ENCODE measurements at places on chromosomes 6 and 20. TPM values are rescaled to one million over a fixed set of nuclear protein-coding genes. Genes with fewer than 3 reads are reported as not detected.

DNA sequence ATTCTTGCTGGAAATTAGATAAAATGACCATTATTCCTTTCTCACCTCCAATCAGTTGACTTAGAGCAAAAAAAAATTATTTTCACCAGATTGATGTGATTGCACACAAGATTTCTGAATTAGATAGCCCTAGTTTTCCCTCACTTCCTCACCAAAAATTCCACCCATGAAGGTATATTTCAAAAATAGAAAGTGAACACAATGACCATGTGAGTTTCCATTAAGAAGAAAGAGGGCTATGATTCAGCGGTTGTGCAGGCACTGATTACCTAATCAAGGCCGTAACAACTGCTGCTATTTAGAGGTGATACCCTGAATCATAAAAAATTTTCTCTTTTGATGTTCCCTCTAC, 19.5 kb upstream of the RALGAPA2 start:
- DNase-seq = no peak
- H3K4me3 ChIP-seq = no peak overlapping the region
- H3K27ac ChIP-seq = no peak overlapping the region
- peaks cover 8% of the 10 kb centered on the region for H3K4me1 ChIP-seq

- H3K27me3 ChIP-seq = no peaks in the 10 kb centered on the region
- no peaks in the 10 kb centered on the region for H3K36me3 ChIP-seq
- DNase-seq = no peak
Observed at GRCh38 chr6:132058975-132059374, 107.8 kb upstream of the CCN2 start.

DNA sequence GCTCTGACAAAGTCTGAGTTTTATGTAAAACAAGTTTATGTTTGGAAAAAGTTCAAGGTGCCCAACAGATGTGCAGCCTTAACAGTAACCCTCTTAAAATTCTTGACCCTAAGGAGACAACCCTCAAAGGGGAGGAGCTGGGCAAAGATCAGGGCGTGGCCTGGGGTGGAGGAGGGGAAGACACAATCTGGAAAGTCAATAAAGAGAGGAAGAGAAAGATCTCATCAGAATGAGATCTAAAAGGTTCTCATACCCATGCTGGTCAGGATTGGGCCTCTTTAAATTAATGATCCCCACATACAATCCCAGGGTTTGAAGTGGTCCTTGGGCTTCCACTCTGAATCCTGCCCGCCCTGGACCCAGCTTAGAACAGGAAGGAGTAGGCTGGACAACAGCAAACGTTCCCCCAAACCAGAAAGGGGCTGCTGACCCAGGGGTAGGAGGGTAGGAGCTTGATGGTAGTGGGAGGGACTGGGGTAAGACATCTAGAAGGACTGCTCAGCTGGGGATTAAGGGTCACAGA, 33.0 kb downstream of the FOXP4 start:
- peaks cover 9% of the 10 kb centered on the region for H3K4me1 ChIP-seq
- no peaks in the 10 kb centered on the region for H3K27me3 ChIP-seq
- H3K4me3 ChIP-seq = no peak overlapping the region
- no peaks in the 10 kb centered on the region for H3K36me3 ChIP-seq

DNA sequence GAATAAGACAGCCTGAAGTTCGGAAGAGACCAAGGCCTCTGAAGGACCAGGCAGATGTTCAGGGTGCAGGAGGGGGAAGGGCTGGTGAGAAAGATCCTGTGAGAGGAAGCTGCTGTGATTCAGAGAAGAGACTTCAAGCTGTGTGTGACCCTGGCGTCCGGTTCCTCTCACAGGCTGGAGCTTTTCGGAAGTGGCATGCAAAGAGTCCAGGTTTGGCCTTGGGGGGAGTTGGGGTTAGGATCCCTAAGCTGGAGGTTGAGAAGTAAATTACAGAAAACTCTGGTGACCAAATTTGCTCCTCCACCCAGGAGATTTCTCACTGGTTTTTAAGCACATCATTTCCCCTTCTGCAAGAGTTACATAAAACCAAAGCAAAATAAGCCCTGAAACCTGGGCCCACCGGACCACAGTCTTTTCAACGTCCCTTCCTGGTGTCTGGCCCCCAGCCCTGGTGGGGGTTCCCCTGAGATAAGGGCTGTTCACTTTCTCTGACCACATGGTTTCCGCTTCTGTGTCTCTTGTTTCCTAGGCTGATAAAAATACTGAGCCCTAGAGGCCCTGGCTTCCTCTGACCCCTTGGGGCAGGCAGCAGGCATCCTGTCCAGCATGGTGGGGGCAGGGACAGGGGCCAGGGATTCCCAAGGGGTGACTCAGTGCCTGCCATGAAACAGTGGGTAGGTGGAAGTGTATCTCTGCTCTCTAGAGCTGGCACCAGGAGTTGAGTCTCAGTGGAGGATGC, 12.0 kb upstream of the LTA start:
- peaks cover 99% of the 10 kb centered on the region for H3K4me1 ChIP-seq
- peak overlapping the region; percentile 25 for H3K4me3 ChIP-seq
- H3K27me3 ChIP-seq = no peaks in the 10 kb centered on the region
- peak; percentile 94 for DNase-seq
- peak overlapping the region; percentile 92 for H3K27ac ChIP-seq

GRCh38 chr6:130671119-130671518, 156.1 kb upstream of the SMLR1 start:
- no peak overlapping the region for H3K27ac ChIP-seq
- H3K4me1 ChIP-seq = no peaks in the 10 kb centered on the region
- no peak for DNase-seq
- H3K36me3 ChIP-seq = no peaks in the 10 kb centered on the region
- no peak overlapping the region for H3K4me3 ChIP-seq

- DNase-seq = peak; percentile 89
- H3K4me3 ChIP-seq = peak overlapping the region; percentile 85
- H3K27ac ChIP-seq = peak overlapping the region; percentile 94
- peaks cover 18% of the 10 kb centered on the region for H3K4me1 ChIP-seq
- peaks cover 8% of the 10 kb centered on the region for H3K27me3 ChIP-seq
Observed at GRCh38 chr6:111872401-111873177, 663 bp downstream of the FYN start.

DNA sequence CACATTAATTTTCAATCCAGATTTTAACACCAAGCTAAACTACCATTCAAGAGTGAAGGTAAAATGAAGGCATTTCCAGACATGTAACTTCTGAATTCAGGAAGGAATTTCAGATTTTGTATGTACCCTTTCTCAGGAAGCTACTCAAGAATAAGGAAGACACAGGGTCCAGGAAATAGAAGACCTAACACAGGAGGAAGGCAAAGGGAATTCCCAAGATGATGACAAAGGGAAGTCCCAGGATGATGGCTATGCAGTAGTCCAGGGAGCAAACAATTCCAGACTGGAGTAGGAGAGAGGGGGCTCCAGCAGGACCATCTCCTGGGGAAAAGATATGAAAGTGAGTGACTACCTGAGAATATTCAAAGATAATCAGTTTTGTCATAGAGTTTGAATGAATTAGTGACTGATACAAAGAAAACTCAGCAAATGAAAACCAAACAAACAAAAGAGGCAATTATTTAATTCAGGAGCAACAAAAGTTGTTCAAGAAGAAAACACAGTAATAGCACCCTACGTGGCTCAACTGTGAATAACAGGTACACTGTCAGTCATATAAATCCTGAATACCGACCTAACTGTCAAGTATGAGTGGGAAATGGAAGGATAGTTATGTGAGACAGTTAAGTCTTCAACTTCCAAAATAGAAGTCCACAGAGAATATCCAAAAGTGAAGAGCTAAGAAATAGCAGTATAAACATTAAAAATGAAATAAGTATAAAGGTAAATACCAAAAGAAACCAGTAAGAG, 4.0 kb downstream of the RNF24 start:
- H3K4me1 ChIP-seq = peaks cover 88% of the 10 kb centered on the region
- H3K27ac ChIP-seq = peak overlapping the region; percentile 88
- no peak overlapping the region for H3K4me3 ChIP-seq
- DNase-seq = no peak
- no peaks in the 10 kb centered on the region for H3K27me3 ChIP-seq

- no peaks in the 10 kb centered on the region for H3K4me1 ChIP-seq
- no peak overlapping the region for H3K27ac ChIP-seq
- H3K36me3 ChIP-seq = no peaks in the 10 kb centered on the region
- no peak overlapping the region for H3K4me3 ChIP-seq
- no peaks in the 10 kb centered on the region for H3K27me3 ChIP-seq
Observed at GRCh38 chr20:12511499-12511898, 497.3 kb upstream of the SPTLC3 start.

GRCh38 chr6:28053584-28053983, 26.8 kb upstream of the ZNF165 start:
- DNase-seq = no peak
- no peaks in the 10 kb centered on the region for H3K4me1 ChIP-seq
- H3K36me3 ChIP-seq = no peaks in the 10 kb centered on the region

DNA sequence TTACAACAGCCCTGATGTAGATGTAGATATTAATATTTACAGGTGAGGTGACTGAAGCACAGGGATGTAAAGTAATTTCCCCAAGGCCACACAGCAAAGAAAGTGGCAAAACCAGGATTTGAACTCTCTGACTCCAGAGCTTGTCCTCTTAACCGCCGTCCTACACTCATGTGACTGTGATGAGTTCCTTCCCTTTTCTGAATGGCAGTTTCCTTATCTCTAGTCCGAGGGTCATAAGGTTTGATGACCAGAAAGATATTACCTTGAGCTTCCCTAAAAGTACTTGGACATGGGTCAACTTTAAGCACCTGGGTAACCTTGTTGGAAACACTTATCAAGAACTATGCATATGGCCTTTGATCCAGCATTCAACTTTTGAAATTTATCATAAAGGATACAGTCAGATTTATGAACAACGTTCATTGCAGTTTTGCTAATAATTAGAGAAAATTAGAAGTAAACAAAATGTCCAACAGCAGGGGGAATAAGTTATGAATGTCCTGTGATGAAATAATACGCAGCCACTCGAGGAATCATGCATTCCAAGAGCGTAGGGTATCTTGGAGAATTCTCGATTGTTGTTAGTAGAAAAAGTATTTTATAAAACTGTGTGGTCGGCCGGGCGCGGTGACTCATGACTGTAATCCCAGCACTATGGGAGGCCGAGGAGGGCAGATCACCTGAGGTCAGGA, 2.3 kb upstream of the TLDC2 start:
- no peak overlapping the region for H3K4me3 ChIP-seq
- DNase-seq = no peak

DNA sequence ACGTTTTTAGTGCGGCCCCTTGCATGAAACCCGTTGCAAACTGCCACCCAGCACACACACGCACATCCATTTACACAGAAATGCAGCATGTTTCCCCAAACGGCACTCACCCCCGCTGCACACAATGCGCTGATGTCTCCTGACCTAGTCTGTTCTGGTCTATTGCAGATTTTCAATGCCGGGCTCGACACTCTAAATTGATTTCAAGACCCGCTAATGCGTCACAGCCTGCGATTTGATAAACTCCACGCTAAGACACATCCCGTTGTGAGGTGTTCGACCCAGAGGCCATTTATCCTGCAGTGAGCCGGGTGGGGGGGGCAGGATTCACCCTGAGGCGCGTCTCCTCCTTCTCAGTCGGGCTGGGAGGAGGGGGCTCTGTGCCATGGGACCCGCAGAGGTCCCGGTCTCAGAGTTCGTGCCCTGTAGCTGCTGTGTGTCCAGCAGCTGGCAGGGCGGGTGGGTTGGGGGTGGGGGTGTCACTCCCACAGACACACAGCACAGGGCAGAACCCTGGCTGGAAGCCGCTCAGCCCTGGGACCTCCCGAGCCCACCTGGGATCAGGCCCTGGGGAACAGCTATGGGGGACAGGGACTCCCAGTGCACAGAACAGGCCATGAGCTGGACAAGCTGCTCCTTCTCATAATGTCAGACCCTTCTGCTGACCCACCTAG, 367.9 kb downstream of the PREX1 start:
- H3K4me1 ChIP-seq = no peaks in the 10 kb centered on the region
- no peak overlapping the region for H3K4me3 ChIP-seq
- H3K27ac ChIP-seq = no peak overlapping the region
- peaks cover 7% of the 10 kb centered on the region for H3K27me3 ChIP-seq
- no peak for DNase-seq

DNA sequence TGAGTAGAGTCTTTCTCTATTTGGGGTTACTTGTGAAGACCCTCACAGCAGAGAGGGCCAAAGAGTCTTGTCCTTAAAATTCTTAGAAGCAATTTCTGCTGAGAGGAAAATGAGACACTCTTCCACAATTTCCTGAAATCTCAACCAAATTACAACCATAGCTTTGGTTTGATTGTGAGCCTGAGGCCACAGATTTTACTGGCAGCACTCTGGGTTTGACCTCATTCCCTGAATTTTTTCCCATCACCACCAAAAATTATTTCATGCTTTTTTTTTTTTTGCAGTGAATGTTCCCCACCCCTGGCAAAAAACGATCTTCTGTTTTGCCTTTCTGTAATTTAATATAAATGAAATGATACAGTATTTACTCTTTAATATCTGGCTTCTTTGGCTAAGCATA, 125.5 kb downstream of the THEMIS start:
- no peak overlapping the region for H3K4me3 ChIP-seq
- H3K36me3 ChIP-seq = no peaks in the 10 kb centered on the region
- no peaks in the 10 kb centered on the region for H3K4me1 ChIP-seq
- DNase-seq = no peak
- no peaks in the 10 kb centered on the region for H3K27me3 ChIP-seq

- peak; percentile 78 for DNase-seq
- H3K27me3 ChIP-seq = no peaks in the 10 kb centered on the region
- peaks cover 62% of the 10 kb centered on the region for H3K4me1 ChIP-seq
- no peak overlapping the region for H3K4me3 ChIP-seq
Observed at GRCh38 chr6:136761227-136761922, 30.9 kb downstream of the MAP3K5 start.

DNA sequence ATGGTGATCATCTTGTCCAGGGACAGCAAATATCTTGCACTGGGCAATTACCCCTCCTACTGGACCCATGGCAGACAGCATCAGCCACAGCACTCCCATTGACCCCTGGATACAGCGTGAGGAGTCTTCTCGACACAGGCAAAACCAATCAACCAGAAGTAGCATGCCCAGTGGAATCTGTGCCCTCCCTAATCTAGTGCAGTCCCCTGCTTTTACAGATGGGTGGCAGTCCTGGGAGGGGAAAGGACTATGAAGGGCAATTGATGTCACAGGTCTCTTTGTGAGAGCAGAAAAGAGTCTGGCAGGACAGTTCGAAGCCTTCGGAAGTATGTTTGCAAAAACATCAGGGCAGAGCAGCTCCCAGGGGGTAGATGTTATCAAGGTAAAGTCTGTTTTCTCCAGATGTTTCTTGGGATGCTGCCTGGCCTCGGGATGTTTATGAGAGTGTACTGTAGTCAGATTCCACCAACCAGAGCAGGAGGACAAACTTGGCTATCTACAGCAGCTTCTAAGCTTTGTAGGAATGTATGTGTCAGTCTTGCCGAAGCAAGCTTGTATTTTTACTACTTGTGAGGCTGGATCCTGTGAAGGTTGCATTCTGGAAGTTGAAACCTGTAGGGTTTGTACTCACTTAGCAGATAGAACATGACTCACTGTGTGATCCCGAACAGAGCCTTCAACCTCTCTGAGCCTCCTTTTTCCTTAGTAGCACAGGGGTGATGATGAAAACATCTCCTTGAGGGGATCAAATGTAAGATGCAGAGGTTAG, 63.0 kb upstream of the MYL9 start:
- H3K27me3 ChIP-seq = no peaks in the 10 kb centered on the region
- H3K36me3 ChIP-seq = no peaks in the 10 kb centered on the region
- no peak overlapping the region for H3K27ac ChIP-seq

GSTA3 gene
- not detected for total RNA-seq

SLC4A11 gene
- total RNA-seq = 1.6 TPM

SPATS1 gene
- not detected for total RNA-seq

C6orf15 gene
- not detected for total RNA-seq

SMOC2 gene
- total RNA-seq = 1.7 TPM

CST4 gene
- not detected for total RNA-seq
